Stomach (tissue), 19 donors: ENCODE measurements at places on chromosomes 4 and X.

- peak; percentile 3 for DNase-seq
These were observed 61.3 kb downstream of the UBE2NL start for GRCh38 chrX:143945171-143945570.

GRCh38 chrX:15814771-15815365 lies 24.6 kb downstream of the ZRSR2 start:
- DNase-seq, result no peak

DNA sequence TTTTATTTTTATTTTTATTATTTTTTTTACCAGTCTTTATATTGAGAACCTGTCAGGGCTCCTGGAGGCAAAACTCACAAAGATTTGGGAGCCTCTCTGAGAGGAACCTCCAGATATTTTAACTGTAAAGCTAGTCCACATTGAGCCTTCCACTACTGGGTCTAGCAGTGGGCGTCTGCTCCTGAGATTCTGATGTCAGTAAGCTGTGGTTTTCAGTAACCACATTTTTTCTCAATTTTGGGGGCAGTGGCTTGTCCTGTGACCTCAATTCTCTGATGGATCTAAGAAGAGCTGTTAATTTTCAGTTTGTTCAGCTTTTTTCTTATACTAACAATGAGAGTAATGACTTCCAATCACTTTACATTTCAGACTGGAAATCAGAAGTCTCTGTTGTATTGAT lies 23.6 kb upstream of the GPRASP1 start:
- DNase-seq, result no peak

DNA sequence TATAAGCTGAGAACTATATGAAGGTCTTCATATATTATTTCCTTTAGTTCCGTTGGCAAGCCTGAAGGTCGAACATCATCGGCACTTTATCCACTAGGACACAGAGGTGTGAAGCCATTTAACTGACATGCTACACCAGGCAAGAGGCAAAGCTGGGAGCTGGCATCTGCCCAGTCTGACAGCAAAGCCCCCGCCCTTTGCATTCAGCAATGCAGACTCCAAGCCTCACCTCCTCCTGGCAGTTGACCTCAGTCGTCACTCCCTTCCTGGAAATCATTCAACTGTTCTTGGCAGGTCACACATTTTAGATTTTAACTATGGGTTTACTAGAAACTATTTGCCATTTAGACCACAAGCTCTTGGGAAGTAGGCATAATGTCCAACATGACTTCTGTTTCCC lies 135.8 kb upstream of the FRG1 start:
- DNase-seq, result peak; percentile 43

GRCh38 chr4:101886826-101887225 lies 96.3 kb downstream of the BANK1 start:
- no peak for DNase-seq

- DNase-seq, result no peak
These were observed 211.9 kb upstream of the KIT start for GRCh38 chr4:54445866-54446265.

DNA sequence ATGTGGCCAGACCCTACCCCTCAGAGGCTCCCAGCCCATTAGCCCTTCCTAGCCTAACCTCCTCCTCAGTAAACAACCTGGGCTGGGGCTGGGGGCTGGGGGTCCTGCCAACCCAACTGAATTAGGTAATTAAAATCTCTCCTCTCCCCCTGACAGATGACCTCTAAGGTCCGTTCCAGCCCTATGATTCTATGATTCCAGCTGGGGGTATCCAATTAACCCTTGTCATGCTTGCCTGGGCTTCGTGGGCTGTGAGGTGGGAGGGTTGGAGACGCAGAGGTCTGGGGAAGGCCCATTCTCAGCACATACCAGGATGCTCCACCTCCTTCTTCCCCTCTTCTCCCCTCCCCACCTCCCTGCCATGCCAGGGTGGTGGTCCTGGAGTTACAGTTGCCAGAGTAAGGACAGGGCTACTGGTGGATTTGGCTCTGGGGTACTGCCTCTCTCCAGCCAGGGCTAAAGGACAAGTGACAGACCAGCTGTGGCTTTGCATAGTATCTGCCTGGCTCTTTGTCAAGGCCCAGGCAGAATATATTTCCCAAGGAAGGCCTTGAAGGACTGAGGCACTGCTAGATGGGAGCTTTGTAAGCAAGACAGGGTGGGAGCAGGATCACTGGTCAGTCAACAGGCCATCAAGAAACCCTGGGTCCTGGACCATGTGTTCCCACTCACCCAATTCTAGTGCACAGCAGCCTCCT lies 82.1 kb downstream of the EFNB1 start:
- DNase-seq, result no peak

- DNase-seq, result no peak
These were observed 127.3 kb downstream of the MAD2L1 start for GRCh38 chr4:119939071-119939995.

GRCh38 chrX:15158736-15159406 lies 111.0 kb downstream of the ASB9 start:
- DNase-seq, result no peak

DNA sequence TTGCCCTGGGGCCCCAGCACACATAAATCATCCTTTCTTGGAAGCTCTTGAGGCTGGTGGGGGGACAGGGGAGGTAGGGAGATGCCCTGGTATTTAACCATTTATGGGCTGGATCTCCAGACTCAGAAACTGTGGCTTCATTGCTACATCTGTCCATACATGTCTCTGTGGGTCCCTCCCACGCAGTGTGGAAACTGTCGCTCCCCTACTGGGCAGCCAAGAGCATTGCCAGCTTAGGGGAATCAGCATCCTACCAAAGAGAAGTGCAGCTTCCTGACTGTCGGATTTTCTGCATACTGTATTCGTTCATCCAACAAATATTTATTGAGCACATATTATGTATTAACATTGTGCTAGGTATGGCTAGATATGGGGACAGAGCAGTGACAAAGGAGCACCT lies 3.7 kb downstream of the GRIPAP1 start:
- DNase-seq, result no peak

GRCh38 chr4:174521800-174522182 lies 497 bp downstream of the HPGD start:
- DNase-seq, result peak; percentile 54

DNA sequence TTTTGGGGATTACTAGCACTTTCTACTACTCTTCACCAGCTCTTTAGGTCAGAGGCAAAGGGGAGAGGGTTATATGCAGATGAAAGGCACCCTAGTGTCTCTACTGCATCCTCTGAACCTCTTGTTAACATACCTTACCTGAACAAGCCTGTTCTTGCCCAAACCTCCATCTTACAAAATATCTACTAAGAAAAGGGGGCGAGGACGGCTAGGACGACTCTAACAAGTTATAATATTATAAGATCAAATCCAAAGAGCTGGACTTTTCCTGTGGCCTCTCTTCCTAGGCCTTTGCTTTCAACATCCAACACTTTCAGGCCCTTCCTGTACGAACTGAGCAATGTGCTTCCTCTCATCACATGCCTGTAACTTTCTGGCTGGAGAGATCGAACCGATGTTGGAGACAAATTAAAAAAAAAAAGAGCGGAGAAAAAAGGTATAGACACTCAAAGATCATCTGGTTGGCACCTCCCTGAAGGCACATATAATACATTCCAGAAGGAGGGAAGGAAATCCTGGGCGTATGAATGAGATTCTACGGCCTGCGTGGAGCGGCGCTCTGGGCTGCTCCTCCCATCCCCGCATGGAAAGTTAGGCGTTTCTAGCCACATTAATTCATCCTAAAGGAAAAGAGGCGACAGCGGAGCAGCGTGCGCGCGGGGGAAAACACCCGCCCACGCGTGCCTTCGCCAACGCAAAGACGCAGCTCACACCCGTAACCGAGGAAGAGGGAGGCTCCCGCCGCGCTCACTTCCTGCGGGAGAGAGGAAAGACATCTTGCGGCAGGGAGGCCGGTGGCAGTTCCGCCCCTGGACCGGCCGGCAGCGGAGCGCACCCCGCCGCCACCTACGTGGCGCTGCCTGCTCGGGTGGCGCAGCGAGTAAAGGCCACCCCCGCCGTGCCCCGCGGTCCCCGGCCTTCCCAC lies 808 bp downstream of the PRDM5 start:
- peak; percentile 87 for DNase-seq

- no peak for DNase-seq
These were observed 38.4 kb upstream of the ENPP6 start for GRCh38 chr4:184255871-184256642.

GRCh38 chrX:119784747-119785446 lies 6.5 kb downstream of the RPL39 start:
- peak; percentile 32 for DNase-seq

- no peak for DNase-seq
These were observed 329.9 kb downstream of the NAF1 start for GRCh38 chr4:162836773-162837172.

GRCh38 chrX:77740376-77740905 lies 45.6 kb downstream of the ATRX start:
- DNase-seq, result no peak

DNA sequence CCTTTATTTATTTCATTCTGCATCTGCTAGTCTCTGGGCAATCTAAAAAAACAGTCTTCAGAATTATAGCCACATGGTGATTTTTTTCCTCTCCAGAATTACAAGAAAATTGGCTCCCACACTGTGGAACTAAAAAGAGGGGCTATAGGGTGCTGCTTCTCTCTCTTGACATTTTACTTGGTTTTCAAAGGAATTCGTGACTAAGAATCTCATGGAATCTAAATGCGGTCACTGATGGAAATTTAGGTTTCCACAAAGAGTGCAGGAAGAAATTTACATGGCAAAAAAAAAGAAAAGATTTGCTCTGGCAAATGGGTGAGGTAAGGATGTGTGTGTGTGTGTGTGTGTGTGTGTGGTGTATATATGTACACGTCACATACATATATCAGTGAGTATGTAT lies 10.2 kb downstream of the ATXN3L start:
- DNase-seq, result no peak

GRCh38 chr4:141275834-141276233 lies 55.1 kb downstream of the ZNF330 start:
- no peak for DNase-seq

DNA sequence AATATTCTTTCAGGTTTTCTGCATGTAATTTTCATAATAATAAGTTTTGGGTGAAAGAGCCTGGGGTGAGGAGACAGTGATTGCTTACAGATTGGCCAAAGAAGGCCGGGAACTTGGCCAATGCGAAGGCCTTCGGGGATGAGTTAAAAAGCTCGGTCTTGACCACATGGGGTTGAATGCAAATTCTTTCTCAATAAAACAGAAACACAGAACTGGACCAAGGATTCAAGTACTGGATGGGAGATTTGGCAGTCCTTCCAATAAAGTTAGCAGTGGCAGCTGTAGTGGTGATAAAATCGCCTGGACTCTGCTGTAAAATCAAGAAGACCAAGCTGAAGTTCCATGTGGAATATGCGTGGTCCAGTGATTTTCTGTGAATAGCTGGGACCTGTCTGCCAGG lies 282.2 kb upstream of the KLF3 start:
- no peak for DNase-seq

- peak; percentile 53 for DNase-seq
These were observed 176.9 kb downstream of the PDHA2 start for GRCh38 chr4:96016634-96017299.

DNA sequence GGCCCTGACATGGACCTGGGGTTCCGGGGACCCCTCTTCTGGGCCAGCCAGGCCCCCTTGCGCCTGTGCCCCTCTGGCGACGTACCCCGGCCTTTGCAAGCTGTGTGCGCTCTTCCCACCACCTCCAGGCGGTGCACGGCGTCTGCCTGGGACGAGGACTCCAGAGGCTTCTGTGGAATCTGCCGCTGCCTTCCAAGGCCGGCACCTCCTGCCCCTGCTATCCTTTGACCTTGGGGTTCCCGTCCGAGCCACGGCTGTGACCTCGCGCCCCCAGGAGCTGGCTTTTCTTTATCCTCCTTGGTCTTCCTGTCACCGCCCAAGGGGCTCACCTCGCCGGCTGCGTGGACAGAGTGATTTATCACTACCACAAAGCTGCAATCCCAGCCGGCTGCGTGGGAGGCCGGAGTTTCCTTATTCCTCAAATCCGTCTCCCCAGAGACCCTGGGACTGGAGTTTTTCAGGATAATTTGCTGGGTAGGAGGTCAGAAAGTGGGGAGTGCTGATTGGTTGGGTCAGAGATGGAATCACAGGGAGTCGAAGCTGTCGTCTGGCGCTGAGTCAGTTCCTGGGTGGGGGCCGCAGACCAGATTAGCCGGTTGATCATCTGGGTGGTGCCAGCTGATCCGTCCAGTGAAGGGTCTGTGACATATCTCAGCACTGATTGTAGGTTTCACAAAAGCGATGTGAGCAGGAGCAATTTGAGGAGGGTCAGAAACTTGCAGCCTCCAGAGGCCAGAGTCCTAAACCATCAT lies 19.8 kb upstream of the PLCXD1 start:
- DNase-seq, result peak; percentile 40

DNA sequence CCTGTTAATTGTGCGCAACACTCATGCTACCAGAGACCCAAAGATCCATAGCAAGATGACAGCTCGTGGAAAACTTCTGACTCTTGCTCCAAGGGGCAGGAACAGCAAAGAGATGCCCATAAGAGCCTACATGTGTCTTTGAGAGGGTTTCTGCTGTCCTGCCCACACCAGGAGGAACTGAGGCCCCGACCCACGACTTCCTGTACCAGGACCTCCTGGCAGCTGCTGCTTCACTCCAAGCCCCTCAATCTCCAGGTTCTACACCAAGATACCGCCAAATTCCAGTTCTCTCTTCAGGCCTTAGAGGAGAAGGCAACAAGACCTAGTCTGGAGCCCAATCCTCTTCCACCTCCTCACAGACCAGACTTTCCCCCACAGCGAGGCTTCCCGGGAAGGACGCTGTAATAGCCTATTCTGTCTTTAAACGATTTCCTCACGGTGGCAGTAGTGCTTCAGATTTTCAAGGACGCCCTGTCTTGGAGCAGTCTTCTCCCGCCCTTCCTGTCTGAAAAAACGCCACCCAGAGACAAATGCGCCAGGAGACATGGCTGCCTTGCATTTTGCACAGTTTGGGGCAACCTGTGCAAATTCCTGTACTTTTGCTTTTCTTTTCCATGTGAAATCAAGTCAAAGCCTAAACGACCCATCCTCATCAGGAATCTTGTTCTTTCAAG lies 230.2 kb upstream of the STK26 start:
- peak; percentile 89 for DNase-seq

GRCh38 chr4:155735496-155735895 lies 23.3 kb upstream of the GUCY1B1 start:
- no peak for DNase-seq

DNA sequence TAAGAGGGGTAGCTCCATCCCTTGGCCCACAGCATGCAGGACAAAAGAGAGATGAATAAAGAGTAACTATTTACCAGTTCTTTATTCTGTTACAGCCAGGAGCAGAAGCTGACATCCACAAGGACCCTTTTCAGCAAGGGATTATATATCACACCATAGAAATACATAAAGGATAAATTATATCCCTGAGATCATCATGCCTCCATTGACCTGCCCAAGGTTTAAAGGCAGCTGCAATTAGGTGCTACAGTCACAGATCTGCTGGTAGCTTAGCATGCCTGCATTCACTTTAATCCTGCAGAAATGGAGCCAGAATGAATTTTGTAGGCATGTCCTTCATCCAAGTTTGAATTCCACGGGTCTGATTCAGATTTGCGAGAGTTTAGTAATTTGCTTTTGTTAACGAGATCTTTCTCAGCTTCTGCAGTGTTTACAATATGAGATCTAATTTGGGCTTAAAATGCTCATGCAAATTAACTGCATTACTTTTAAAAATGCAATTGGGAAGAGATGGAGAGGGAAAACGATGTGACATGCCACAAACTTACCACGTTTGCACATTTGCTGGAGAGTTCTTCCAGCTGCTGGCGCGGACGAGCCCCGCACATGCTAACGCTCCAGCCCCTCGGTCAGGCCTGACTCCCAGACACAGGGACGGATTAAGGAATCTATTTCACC lies 327.0 kb upstream of the NOCT start:
- DNase-seq, result peak; percentile 52
